ENCODE measurements at places on chromosomes 16 and 17.

DNA sequence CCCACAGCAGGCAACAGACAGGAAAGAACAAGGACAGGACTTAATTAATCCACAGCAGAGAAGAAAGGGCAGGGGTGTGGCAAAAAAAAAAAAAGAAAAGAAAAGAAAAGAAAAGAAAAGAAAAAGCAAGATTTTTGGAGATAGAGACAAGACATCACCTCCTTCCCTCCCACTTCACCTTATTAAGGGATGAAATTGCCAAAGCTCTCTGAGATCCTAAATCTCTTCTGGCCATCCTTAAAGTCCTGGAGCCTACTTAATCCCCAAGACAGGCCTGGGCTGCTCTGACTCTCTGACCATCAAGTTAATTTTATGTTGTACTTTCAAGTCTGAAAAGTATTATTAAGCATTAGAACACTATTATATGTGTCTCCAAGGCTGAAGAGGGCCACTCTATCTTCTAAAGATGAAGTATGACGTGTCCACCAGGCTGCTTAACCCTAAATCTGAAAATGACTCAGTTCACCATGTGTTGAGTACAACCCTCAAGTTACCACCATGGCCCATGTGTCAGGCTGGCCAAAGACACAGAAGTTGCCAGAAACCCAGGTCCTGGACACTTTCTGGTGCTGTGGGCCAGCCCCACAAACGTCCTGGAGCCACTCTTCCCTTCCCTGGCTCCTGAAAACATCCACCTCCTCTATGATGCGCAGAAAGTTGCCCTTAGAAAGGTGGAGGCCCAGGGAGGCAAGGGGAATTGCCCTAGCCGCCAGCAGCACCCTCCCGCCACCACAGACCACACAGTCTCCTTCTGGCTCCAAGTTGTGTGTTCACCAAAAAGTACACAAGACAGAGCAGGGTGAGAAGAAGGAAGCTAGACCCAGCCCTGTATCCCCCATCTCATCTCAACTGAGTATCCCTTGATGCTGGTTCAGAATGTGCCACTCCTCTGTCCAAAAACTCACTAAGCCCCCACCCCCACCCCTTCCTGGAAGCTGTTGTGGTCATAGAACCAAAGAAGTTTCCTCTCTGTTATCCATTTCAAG is 2.7 kb downstream of the SOCS1 start:
- DNase-seq, result no peak

DNA sequence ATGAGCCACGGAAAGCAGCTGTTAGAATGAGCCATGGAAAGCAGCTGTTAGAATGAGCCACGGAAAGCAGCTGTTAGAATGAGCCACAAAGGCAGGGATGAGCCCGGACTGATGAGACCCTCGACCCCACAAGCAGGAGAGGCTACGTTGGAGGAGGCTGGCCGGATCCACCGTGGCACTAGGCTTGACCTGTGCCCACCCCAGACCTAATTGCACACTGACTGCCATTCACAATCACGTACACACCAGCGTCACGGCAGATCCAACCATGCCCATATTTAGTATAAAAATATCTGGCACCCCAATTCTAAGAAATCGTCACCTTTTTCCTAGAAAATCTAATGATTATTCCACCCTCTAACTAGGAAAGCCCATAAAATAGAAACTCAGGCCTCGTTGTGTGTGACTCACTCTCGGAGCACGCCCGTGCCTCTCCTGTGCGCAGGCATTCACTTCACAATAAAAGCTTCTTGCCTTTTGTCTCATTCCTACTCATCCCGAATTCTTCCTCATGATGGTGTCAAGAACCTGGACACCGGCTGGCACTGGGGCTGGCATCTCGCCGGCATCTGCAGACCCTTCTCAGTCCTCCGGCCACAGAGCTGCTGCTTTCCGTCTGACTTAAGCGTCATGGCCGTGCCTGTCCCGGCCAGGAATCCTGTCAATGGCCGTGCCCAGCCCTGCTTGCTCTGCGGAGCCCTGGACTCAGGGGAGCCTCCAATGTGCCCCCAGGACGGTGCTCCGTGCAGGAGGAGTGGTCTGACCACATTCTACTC is 5.5 kb upstream of the SECTM1 start:
- DNase-seq, result no peak

DNA sequence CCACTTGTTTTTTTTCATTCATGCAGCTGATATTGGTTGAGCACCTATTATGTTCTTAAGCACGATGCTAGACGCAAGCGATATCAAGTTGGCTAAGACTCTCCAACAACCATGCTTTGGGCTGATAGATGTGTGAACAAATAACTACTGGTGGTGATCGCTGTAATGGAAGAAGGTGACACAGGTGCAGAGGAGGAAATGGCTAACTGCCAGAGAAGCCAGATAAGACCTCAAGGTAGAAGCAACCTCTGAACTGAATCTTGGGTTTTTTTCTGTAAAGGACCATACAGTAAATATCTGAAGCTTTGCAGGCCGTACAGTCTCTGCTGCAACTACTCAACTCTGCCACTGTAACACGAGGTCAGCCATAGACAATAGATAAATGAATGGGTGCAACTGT is 97.9 kb downstream of the C17orf67 start:
- DNase-seq, result no peak

GRCh38 chr17:31715446-31715845 is 143.6 kb downstream of the COPRS start:
- no peak for DNase-seq

DNA sequence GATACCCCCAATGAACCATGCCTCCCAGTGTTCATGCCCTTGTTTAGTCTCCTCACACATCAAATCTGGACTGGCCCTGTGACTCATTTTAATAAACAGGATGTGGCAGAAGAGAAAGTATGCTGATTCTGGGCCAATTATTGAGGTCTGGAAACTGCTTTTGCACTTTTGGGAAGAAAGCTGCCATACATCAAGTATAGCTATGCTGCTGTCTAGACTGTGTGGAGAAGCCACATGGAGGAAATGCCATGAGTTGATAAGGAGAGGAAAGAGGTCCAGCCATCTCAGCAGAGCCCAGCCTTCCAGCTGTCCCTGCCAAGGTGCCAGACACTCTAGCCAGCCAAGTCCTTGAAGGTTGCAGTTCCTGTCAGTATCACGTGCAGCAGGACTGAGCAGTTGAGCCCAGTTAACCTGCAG is 16.7 kb downstream of the RPRML start:
- DNase-seq, result no peak

GRCh38 chr17:45171338-45172231 is 9.9 kb downstream of the HEXIM2 start:
- no peak for DNase-seq

GRCh38 chr16:695355-696089 is 5.3 kb upstream of the WDR24 start:
- DNase-seq, result no peak

GRCh38 chr17:15194859-15195277 is 70.3 kb downstream of the PMP22 start:
- DNase-seq, result no peak

- no peak for DNase-seq
Measured at GRCh38 chr16:7051591-7052349, 280.9 kb upstream of the RBFOX1 start.

GRCh38 chr17:58330997-58331814 is 2.6 kb upstream of the TSPOAP1 start:
- DNase-seq, result no peak

DNA sequence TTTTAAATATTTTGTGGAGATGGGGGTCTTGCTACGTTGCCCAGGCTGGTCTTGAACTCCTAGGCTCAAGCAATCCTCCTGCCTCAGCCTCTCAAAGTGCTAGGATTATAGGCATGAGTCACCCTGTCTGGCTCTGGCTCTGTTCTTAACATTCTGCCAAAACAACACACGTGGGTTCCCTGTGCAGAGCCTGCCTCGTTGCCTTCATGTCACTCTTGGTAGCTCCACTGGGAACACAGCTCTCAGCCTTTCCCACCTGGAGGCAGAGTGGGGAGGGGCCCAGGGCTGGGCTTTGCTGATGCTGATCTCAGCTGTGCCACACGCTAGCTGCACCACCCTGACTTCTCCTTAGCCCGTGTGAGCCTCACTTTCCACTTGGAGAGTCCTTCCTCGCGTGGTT is 19.3 kb downstream of the CRISPLD2 start:
- no peak for DNase-seq

DNA sequence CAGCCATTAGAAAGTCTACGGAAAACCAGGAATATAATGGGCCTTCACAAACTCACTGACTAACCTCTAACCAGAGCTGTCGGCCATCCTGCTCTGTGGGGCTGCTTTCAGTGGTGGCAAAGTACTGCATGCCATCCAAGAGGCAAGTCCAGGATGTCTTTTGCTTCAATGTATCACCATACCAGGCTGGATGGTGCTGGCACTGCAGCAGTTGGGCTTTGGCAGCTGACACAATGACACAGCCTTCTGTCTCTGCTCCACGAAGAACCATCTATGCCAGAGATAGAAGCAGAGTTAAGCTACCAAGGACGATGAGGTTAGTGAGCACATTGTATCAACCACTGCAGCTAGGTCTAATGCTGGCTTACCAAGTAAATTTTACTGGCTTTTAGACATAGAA is 9.7 kb upstream of the RSKR start:
- DNase-seq, result no peak

GRCh38 chr17:6497496-6498221 is 53.4 kb downstream of the PIMREG start:
- no peak for DNase-seq

DNA sequence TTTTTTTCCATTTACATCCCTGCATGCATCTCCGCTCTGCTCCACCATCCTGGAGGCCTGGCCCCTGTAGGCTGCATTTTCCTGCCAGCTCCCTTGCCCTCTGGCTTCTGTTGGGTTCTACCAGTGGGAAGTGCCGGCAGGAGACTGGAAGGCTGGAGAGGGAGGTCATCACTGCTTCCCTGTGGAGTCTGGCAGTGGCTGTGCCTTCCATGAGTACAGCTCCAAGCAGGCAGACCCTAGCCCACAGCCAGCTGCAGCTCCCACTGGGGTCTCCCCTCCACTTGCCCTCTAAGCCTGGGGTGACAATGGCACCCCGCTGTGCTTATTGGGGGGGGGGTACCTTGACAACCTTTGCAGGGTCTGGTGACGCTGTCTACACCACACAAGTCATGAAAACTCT is 37.3 kb downstream of the MMP15 start:
- no peak for DNase-seq

GRCh38 chr16:21084631-21085225 is 65.9 kb downstream of the DNAH3 start:
- no peak for DNase-seq

DNA sequence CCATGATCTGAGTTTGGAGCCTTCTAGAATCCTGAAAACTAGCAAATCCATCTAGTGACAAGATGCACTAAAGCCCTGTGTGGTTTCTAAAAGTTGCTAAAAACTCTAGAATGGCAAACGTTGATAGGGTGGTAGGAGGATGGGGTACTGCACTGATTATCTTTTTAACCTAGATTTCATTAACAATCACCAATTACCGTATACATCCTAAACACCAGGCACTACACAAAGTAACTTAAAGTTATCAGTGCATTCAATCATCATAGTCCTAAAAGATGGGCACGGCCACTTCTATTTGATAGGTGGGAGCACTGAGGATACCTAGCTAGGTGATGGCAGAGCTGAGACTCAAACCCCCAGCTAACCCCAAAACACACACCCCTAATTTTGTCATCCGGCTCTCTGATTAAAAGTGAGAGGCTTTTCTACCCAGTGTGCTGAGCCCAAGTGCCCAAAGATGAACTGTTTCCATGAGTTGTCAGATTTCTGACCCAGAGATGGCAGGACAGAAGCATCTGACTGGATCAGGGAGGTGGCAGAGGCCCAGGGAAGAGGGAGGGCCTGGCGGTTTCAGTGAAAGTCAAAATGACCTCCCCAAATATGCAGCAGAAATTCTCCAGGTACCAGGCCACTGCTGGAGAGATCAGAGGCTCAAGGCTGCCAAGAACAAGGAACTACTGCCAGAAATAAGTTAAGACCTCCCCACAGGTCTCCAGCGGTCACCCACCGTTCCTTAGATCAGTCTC is 396.8 kb downstream of the SOX9 start:
- DNase-seq, result no peak

DNA sequence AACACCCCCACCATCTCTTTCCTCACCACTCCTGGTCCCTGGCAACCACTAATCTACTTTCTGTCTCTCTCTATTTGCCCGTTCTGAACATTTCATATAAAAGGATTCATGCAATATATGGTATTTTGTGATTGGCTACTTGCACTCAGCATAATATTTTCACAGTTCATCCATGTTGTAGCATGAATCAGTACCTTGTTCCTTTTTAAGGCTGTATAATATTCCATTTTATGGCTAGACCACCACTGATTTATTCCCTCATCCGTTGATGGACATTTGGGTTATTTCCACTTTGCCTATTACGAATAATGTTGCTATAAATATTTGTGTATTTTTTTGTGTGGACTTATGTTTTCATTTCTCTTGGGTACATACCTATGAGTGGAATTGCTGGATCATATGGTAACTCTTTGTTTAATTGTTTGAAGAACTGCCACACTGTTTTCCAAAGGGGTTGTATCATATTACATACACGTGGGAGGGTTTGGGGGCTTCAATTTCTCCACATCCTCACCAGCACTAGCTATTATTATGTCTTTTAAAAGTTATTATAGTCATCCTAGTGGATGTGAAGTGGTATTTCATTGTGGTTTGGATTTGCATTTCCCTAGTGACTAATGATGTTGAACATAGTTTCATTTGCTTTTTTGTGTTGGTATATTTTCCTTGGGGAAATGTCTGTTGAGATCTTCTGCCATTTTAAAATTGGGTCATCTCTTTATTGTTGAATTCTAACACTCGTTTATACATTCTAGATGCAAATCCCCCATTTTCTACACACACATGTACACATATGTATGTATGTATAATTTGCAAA is 26.3 kb downstream of the SEC14L5 start:
- DNase-seq, result no peak

GRCh38 chr17:79039886-79040285 is 15.9 kb downstream of the C1QTNF1 start:
- DNase-seq, result no peak

DNA sequence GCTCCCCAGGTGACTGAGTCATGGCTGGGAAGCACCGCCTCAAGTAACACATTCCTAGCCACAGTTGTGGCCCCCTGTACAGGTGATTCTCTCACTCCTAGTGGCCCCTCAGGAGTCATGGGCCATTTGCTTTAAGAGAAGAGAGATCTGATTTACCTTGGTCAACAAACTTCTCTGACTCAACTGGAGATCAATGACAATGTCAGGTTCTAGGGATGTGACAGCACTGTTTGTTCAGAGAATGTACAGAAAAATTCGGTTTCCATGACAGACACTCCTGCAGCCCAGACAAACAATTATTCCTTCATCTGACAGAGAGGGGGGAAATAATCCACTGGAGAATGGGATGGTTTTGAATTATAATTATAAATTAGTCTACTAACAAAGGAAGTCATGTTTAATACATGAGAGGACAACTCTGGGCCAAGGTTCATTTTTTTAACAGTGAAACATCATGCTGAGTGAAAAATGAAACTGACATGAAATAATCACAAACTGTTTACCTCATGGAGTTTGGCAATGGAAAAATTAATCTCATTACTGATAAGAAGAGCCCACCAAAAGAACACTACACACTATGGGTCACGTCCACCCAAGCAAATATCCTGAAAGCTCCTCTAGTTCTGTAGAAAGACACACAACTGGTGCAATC is 9.7 kb downstream of the ERN1 start:
- DNase-seq, result no peak

- DNase-seq, result no peak
Measured at GRCh38 chr17:30318155-30318554, 15.7 kb downstream of the TMIGD1 start.

All from neural crest cell (in vitro differentiated cells).